ENCODE measurements at places on chromosomes 2 and 18.

DNA sequence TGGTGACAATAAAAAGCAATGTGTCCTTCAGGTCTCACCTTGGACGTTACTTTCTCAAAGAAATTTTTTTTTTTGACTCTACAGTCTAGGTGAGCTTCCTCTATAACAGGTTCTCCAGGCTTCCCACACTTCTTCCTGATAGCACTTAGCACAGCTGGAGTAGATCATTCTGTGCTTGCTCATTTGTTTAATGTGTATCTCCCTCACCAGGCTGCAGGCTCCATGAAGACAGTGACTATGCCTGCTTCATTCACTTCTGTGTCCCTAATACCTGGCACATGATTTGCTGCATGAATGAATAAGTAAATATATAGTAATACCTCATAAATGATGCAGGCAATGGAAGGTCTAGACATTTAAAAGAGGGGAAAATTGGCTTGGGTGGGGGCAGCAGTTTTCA is 109.9 kb upstream of the CD302 start:
- no peak for DNase-seq

GRCh38 chr2:64650722-64651338 is 2.9 kb downstream of the SERTAD2 start:
- no peak for DNase-seq

GRCh38 chr2:9124231-9124741 is 82.3 kb upstream of the ASAP2 start:
- DNase-seq, result no peak

DNA sequence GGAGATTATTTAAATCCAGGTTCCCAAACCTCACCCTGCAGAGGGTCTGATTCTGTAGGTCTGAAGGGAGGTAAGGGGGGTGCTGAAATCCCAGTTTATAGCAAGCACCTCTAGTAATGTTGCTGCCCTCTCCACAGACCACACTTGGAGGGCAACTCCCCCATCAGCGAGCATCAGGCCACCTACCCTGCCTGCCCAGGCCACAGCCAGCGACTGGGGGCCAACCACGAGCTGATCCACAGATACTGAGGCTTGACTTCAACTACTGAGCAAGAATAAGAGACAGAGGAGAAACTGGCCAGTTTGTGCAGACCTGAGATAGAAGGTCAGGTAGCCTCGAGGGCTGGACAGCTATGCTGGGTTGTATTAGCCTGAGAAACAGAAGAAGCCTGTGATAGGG is 36.3 kb upstream of the LBH start:
- no peak for DNase-seq

- DNase-seq, result no peak
Measured at GRCh38 chr2:120785228-120785966, 49.7 kb downstream of the GLI2 start.

GRCh38 chr18:9757827-9758621 is 49.9 kb downstream of the RAB31 start:
- no peak for DNase-seq

Data from coronary artery (tissue), 2 donors.